ENCODE measurements at places on chromosomes 4 and X.

DNA sequence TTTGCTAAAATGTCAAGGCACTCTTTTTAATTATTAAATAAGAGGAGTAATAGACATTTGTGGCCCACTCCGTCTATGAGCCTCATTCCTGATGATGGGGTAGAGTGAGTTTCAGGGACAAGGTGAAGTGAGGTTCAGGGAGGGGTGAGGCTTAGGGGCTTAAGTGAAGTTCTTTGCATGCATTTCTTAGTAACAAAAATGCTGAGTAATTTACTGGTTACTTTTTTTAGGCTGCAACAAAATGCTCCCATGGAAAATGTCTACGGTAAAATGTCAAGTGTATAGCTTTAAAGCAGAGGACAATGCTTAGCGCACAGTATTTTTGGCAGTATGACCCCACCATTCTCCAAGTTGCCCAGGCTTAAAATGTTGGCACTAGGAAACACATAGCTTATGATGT is 2.0 kb upstream of the USO1 start:
- DNase-seq = no peak

DNA sequence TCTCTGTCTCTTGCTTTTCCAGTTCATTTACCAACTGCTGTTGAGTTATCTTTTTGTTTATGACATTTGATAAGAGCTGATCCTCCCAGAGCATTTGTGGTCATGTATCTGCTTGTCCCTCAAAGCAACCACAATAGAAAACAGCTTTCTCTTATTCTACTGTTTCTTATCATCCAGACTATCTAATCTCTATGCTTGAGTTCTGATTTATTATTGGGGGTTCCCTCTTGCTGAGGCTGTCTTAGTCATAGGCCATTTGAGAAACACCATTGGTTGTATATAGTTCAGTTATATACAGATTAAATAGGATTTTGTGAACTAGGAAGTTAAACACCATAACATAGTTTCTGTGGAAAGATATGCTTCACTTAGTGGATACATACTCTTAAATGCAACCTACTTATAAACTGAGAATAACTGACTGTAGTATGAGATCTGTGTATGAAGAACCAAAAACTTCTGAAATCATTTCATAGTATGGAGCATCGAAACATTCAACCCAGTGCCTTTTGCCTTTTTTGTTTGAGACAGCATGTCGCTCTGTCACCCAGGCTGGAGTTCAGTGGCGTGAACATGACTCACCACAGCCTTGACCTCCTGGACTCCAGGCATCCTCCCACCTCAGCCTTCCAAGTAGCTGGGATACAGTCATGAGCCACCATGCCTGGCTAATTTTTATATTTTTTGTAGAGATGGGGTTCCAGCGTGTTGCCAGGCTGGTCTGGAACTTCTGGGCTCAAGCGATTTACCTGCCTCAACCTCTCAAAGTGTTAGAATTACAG is 75.8 kb downstream of the STIM2 start:
- no peak for DNase-seq

DNA sequence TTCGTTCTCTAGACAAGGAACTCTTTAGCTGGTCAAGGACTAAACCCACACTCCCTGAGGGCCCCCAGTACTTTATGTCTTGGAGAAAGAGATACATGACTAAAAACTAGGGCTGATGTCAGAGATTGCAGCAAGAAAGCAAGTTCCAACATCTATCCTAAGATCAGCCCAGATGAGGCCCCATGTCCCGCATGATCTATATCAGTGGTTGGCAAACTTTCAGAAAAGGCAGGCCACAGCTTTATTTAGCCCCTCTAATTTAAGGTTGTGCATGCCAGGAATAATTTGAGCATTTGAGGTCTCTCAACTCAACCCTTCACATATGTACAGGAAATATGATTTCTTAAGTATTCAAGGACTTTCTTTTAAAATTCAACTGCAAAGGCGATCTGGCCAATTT is 44.1 kb upstream of the FRMD7 start:
- DNase-seq = no peak

GRCh38 chr4:184193556-184194525 is 23.8 kb downstream of the ENPP6 start:
- no peak for DNase-seq

DNA sequence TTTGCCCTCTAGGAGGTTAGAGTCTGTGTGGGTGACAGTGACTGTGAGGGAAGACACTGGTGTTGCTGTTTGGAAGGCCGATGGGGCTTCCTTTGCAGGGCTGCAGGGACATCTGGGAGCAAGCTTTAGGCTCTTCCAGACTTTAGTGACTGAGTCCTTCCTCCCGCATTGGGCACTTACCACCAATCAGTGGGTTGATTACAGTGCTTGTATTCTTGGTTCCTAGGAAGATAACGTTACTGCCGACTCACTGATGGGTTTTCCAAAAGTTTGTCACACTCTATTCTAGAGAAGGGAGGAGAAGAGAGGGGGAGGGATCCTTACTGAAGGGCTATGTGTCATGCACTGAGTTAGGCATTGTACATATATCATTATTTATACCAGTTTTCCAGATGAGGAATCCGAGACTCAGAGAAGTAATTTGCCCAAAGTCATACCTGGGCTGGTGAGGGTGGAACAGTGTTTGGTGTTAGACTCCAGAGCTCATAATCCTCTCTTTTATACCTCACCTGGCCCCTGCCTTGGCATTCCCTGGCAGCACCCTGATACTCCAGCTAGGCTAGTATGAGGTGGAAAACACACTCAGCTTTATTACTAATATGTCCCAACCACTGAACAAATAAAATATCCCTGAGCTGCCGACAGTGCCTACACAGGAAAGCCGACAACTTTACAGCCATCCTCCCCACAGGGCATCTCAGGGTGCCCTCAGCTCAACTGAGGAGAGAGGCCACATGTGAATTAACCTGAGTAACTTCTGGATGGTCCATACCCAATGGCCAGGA is 3.8 kb downstream of the CHST7 start:
- no peak for DNase-seq

GRCh38 chr4:38669208-38669607 is 5.2 kb downstream of the KLF3 start:
- no peak for DNase-seq

DNA sequence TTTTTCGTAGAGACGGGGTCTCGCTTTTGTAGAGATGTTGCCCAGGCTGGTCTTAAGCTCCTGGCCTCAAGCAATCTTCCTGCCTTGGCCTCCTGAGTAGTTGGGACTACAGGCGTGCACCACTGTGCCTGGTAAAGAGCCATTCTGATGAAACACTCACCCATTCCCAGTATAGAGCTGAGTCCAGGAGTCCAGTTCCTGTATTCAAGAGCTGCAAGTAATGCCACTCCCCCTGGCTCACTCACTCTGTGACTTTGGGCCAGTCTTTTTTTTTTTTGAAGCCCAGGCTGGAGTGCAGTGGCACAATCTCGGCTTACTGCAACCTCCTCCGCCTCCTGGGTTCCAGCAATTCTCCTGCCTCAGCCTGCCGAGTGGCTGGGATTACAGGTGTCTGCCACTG is 3.5 kb downstream of the CCDC22 start:
- no peak for DNase-seq
